A549 treated with Hydrocortisone at 1 μM for 4 hours (cell line): ENCODE measurements at places on chromosomes 5 and 9. TPM values are rescaled to one million over a fixed set of nuclear protein-coding genes. Genes with fewer than 3 reads are reported as not detected.

CDC25C gene
- 8.8 to 11.3 TPM (median 9.4 TPM) in 5 replicates for total RNA-seq

NUTM2G gene
- total RNA-seq: not detected in 5 replicates

IDNK gene
- 6.2 to 7.6 TPM (median 6.4 TPM) in 5 replicates for total RNA-seq

SAXO1 gene
- total RNA-seq: not detected in 5 replicates

FOXD4L5 gene
- 0.03 TPM in 3 of 5 replicates, not detected in the others for total RNA-seq

FAM163B gene
- total RNA-seq: not detected in 5 replicates

GLRX gene
- 69.0 to 130 TPM (median 76.7 TPM) in 5 replicates for total RNA-seq

BTNL8 gene
- not detected in 5 replicates for total RNA-seq

PRRT1B gene
- total RNA-seq: 0.14 to 0.61 TPM (median 0.30 TPM) in 5 replicates

ENTPD2 gene
- total RNA-seq: 3.3 to 4.5 TPM (median 3.5 TPM) in 5 replicates

LHX3 gene
- 0.03 to 0.16 TPM (median 0.10 TPM) in 4 of 5 replicates, not detected in the other for total RNA-seq

SPATA31E1 gene
- 0.02 TPM in 1 of 5 replicates, not detected in the others for total RNA-seq

CEP120 gene
- 6.7 to 11.5 TPM (median 10.3 TPM) in 5 replicates for total RNA-seq

LRRTM2 gene
- total RNA-seq: not detected in 5 replicates

ZCCHC10 gene
- 23.8 to 28.4 TPM (median 27.7 TPM) in 5 replicates for total RNA-seq

HTR4 gene
- not detected in 5 replicates for total RNA-seq

HDAC3 gene
- 47.2 to 51.9 TPM (median 48.5 TPM) in 5 replicates for total RNA-seq

CARTPT gene
- total RNA-seq: not detected in 5 replicates

SNCAIP gene
- 0.03 to 0.05 TPM in 2 of 5 replicates, not detected in the others for total RNA-seq

BNC2 gene
- total RNA-seq: 4.9 to 7.1 TPM (median 5.8 TPM) in 5 replicates

MED7 gene
- 14.1 to 21.5 TPM (median 16.8 TPM) in 5 replicates for total RNA-seq

EXD3 gene
- 4.4 to 6.8 TPM (median 6.5 TPM) in 5 replicates for total RNA-seq

FABP6 gene
- 0.53 to 1.6 TPM (median 0.91 TPM) in 5 replicates for total RNA-seq

NEUROG1 gene
- not detected in 5 replicates for total RNA-seq

CLINT1 gene
- total RNA-seq: 63.0 to 84.2 TPM (median 73.2 TPM) in 5 replicates

EQTN gene
- total RNA-seq: not detected in 5 replicates

AGGF1 gene
- 11.0 to 14.7 TPM (median 13.7 TPM) in 5 replicates for total RNA-seq

PLEKHG4B gene
- total RNA-seq: 0.82 to 1.7 TPM (median 1.3 TPM) in 5 replicates
